ENCODE measurements at places on chromosomes 2 and 18.

GRCh38 chr18:59661891-59662701 lies 35.1 kb downstream of the CCBE1 start:
- DNase-seq: no peak

DNA sequence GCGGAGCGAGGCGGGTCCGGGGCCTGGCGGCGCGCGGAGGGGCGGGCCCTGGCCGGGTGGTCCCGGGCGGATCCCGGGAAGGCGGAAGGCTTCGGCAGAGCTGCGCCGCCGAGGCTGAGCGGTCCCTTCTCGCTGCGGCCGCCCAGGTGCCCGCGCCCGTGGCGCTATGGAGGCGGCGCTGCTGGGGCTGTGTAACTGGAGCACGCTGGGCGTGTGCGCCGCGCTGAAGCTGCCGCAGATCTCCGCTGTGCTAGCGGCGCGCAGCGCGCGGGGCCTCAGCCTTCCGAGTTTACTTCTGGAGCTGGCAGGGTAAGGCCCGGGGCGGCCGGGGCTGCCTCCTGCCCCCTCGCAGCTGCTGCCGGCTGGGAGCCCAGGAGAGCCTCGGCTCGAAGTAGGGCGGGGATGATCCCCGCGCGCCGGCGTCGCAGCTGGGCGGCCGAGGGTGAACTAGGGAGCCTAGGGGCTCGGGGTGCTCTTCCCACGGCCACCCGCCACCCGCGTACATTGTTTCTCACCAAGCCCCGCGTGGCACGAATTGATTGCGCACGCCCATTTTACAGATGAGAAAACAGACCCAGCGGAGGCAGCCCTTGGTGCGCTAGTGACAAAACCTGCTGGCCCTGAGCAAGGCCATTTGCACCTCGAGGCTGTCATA lies at the start of gene SLC66A3:
SLC66A3 (plus strand) TSS at position 87 of the 655 bp plus-strand sequence; CDS start at position 167, 80 bp downstream.
- DNase-seq: peak; percentile 71

DNA sequence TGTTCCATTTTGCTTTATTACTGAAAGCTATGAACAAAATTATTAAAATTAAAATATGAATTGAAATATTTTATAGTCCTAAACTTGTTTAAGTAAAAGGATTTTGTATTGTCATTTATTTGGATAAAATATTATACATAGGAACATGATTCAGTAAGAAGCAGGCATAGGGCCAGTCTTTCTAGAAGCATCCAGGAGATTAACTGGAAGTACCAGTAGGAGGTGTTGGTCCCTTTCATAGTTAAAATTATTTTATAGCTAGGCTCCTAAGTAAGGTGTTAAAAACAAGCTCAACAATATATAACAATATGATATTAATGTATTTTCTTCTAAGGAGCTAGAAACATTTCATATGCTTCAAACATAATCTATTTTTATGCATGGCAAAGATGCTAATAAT lies 43.7 kb downstream of the FIGN start:
- no peak for DNase-seq

GRCh38 chr2:232088771-232089170 lies 127.3 kb downstream of the DIS3L2 start:
- no peak for DNase-seq

DNA sequence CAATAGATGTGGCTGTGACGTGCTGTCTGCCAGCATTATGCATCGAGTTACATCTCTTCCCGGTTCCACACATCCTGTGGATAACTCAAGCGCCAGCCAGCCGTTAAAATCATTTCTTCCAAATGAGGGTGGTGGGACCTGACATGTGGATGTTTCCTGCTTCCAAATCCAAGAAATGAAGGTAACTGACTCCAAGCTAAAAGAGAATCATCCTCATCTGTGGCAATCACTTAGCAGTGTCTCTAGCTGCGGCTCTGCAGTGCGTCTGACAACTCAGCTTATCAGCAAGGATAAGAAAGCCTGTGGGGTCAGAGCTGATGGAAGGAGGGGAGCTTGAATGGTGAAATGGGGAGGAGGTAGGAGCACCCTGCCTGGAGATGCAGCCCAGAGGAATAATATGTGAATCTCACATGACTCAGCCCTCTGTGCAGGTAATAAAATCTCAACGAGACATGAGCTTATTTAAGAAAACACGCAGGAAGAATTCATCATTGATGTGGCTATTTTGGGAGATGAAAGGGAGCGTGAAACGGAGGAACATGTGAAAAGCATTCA lies 382.2 kb upstream of the TRIB2 start:
- DNase-seq: no peak

DNA sequence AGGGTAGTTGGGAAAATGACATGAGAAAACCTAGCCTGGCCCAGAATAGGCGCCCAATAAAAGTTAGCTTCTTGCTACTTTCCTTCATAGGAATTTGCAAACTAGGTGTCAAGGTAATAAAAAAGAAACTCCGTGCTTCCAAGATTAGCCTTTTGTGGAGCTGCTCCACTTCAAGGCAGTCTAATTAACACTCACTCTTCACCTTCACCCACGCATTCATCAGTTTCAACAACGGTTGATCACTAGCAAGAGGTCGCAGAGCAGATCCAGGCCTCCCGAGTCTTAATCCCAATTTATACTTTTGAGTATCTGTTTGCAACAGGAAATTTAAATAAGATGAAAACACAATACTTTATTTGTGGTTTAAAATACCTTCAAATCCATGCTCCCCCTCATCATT lies 39.5 kb upstream of the TANK start:
- DNase-seq: no peak

DNA sequence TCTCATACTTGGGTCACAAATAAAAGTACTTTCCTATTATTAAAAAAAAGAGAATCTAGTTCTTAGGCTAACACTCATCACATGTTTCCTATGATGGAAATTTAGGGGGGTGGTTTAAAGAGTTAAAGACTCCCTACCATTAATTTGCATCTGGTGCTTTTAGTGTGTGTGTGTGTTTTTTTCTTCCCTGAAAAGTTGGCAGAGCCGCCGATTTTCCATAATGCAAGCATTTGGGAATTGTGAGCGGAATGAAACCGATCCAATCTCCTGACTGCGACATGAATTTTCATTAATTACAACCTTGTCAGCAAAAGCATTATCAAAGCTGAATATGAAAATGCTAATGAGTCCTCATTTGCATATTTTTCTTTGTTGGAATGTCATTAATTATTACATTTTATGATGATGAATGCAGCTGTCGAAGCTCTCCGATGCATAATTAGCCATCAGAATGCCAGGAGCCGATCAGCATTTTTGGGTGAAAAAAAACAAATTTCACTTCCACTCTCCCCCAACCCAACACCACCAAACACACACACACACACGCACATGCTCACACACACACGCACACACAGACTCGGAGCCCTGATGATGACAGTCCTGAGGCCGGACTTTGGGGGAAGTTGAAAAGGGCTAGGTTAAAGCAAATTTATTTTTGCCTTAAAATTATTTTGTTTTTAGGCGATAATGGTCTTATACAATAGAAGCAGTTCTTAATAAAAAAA lies 165.4 kb downstream of the TCF4 start:
- no peak for DNase-seq

- no peak for DNase-seq
Observed at GRCh38 chr2:197075754-197076337, 149.3 kb upstream of the PGAP1 start.

DNA sequence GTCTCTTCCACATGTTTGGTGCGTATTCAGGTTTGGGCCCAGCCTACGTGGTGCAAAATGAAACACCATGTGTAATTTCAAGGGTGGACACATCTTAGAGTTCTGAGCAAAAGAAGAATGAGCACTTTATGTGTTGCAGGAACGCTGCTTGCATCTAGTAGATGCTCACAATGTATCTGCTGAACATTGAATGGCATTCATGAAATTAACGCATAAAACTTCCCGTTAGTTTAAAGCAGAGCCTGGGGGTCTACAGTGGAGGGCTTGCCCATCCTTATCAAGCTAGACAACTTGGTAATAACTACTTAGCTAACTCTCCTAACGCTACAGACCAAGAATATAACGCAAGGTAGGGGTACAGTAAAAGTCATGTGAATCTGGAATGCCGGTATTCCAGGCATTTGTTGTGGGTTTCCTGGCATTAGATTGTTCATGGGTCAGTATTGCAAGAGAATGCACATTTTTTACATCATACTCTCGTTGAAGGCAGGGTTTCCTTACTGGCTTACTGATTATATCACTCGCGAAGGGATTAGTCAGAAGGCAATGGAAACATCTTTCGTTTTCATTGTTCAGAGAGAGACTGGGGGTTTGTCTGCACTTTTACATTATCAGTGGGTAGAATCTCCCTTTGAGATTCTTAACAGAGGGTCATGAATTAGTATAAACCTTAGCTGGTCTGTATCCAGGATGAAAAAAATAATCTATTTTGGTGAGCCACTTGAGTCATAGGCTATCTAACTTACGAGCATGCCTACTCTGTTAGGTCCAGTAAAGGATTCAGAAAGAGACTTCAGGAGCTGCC lies 229.5 kb upstream of the EPAS1 start:
- peak; percentile 93 for DNase-seq

DNA sequence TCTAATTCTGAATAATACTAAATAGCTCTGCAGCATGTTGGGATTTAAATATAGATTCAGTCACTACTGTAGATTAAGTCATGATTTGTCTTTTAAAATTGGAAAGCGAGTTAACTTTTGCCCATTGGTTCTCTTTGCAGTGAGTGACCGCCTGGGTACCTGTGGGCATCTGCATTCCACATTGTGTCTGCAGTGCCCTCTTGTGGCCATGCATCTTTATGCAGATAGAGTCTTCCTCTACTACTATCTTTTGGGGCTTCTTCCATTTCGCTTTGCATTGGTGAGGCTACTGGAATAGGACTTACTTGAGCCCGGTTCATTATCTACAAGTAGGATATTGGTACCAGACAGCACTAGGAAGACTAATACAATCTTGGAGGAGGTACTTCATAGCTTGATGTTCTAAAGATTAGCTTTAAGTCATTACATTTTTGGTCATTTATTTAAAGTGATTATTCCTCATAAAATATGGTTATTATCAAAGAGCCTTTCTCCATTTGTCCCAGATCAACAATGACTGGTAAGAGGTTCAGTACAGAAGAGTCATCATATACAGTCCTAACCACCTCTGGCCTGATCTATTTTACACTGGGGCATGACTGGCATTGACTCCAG lies 203.0 kb downstream of the SOCS6 start:
- no peak for DNase-seq

DNA sequence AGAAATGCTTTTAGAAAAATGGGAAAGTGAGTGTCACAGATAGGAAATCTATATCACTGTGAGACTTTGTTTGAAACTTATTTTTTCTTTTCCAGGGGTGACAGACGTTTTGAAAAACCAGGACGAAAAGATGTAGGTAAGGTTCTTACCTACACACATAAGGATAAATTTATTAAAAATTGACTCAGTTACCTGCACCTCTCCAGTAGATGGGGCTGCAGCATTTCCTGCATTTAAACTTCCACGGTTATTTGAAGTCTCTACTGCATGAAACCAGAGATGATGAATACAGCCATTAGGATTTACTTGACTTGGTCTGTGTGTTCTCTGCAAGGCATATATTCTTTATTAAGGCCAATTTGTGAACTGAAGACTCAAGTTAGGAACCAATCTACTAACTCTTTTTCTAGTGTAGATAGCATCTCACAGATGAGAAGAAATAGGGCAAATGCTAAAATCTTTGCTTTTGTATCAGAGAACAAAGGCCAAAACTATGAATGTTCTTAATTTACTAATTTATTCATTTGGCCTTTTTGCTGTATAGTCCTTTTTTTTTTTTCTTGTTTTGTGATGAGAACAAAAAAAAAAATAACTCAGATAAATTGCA lies 15.0 kb downstream of the KCNJ13 start:
- DNase-seq: no peak

DNA sequence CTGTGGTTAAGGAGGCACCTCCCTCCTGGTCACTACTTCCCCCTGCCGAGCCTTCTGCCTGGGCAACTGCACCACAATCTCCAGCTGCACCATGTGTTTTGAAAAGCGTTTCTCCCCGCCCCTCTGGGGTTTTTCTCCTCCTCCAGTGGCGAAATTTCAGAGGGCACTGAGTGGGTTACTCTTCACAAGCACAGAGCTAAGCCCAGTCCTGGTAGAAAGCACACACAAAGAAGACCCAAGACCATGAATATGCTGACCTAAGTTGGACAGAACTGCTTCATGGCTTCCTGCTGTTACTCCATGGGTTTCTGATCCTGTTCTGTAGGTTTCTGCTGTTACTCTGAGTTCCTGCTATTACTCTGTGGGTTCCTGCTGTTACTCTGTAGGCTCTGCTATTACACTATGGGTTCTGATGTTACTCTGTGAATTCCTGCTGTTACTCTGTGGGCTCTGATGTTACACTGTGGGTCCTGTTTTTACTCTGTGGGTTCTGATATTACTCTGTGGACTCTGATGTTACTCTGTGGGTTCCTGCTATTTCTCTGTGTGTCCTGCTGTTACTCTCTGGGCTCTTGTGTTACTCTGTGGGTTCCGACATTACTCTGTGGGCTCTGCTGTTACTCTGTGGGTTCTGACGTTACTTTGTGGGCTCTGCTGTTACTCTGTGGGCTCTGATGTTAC lies 216.6 kb downstream of the RTP5 start:
- DNase-seq: no peak

GRCh38 chr2:29187926-29188325 lies 72.7 kb downstream of the CLIP4 start:
- DNase-seq: no peak

Measured in AG04450 (cell line).